ENCODE measurements at places on chromosomes 2 and 18.

GRCh38 chr2:18154259-18154658 is 275.8 kb downstream of the KCNS3 start:
- no peak for DNase-seq

GRCh38 chr18:66916834-66917233 is 312.9 kb upstream of the CDH19 start:
- DNase-seq, result no peak

DNA sequence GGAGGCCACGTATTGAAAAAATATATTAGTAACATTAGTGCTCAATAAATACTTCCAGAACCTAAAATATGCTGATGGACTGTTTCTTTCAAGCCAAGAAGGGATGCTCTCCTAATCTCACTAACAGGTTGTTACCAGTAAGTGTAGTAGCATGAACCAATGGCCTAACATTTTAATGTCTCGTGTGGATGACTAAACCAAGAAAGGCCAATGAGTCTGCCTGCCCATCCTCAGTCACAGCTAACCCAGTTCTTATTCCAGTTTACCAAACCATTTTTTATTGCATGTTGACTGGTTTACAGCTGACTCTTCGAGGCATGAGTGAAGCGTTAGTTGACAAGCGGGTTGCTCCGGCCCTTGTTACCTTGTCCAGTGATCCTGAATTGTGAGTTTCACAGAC is 45.1 kb upstream of the TNFRSF11A start:
- no peak for DNase-seq

DNA sequence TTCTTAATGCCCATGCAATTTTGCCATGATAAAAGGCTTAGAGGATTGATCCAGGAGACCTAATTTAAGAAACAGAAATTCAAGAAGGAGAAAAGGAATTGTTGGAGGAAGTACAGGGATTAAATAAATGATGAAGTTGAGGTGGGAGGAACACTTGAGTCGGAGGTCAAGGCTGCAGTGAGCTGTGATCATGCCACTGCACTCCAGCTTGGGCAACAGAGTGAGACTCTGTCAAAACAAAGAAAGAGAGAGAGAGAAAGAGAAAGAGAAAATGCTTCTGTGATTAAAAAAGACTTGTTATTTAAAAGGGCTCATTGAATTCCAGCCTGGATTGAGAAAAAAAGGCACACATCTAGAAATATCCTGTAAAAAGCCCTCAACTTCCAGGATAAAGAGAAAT is 123.2 kb downstream of the B3GNT2 start:
- peak; percentile 49 for DNase-seq

DNA sequence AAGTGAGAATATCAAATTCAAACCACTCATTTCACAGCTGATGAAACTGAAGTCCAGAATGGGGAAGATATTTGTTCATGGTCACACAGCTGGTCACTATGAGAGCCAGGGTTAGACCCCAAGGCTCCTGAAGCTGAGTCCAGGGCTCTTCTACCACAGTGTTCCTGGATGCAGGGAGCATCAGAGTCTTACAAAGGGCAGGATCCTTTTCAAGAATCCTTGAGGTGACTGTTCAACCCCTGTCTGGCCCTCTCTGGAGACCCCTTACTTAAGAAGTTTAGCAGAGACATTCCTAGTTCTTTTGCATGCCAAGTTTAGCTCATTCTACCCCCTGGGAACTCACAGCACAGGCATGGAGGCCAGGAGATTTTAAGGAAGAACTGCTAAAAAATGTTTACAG is 15.7 kb downstream of the PROKR1 start:
- DNase-seq, result no peak

DNA sequence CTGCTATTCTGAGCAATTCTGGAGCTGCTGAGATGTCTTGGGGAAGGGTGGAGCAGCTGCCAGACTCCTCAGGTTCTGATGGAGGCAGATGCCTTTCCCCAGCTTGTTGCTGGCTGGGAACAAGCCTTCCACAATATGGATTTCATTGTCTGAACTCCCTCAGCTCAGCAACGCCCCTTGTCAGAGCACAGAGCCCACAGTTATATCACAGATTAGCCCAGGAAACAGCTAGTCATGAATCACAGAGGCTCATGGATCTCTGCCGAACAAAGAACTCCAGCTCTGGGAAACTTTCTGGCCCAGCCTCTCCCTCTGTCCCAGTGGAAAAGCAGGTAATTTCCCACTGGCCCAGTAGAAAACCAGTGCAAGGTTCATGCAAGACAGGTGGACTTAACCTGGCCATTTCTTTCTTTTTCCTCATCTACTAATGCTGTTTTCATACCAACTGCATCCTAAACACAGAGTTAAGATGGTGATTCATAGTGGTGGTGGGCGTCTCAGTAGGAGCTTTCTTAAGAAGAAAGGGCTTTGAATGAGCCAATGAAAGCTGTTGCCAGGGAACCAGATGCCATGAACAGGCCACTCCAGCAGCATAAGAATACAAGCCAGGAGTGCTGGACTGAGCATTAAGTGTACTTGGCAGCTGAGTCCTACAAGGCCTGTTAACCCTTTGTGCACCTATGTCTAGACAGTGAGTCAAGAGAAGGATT is 8.7 kb upstream of the KIAA2012 start:
- DNase-seq, result no peak

DNA sequence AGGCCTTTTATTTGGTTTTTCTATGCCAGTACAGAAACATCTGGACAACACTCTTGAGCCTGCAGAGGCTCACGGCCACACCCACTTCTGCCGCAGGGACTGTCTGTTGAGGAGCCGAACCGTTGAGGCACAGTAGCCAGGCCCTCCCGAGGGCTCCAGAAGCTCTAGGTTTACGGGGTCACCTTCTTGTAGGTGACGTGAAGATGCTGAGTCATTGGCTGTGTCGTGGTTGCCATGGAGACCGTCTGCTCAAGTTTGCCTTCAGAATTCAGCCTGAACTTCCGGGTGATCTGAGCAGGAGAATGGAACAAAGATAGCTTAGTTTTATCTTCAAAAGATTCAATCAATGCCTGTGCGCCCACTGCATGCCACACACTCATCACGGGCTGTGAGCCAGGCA is 25.9 kb downstream of the BOK start:
- no peak for DNase-seq

DNA sequence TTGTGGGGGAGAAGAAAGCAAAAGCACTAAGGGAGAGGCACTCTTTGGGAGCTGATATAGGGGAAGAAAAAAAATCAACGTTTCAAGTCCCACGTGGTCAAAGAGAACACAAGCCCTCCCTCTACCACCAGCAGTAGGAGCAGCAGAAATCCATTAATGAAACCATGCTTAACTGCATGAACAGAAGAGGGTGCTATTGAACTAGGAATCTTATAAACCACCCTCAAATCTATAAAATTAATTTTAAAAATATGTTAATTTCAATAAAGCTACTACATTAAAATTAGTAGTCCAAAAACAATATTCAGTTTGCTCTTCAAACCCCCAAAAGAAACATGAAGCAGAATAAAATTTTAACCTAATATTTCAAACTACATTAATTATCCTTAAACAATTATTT is 147.8 kb downstream of the TMEM18 start:
- no peak for DNase-seq

GRCh38 chr2:28648671-28649395 is 102.8 kb upstream of the PPP1CB start:
- no peak for DNase-seq

GRCh38 chr2:21250673-21251072 is 126.9 kb downstream of the TDRD15 start:
- DNase-seq, result no peak

DNA sequence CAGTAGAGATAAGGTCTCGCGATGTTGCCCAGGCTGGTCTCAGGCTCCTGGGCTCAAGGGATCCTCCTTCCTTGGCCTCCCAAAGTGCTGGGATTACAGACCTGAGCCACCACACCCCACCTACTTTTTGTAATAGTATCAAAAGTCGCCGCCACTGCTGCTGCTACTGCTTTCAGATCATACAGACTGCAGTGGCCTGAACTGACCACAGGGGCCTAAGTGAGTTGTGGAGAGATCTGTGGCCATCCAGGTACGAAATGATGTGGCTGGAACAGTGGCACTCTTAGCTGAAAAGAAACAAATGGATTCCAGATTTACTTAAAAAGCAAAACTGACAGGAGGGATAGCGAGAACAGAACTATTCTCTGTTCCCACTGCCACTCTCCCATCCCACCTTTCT is 32.9 kb upstream of the POMC start:
- DNase-seq, result peak; percentile 55

- DNase-seq, result no peak
These were observed 963.6 kb downstream of the SOCS6 start for GRCh38 chr18:71252351-71252865.

DNA sequence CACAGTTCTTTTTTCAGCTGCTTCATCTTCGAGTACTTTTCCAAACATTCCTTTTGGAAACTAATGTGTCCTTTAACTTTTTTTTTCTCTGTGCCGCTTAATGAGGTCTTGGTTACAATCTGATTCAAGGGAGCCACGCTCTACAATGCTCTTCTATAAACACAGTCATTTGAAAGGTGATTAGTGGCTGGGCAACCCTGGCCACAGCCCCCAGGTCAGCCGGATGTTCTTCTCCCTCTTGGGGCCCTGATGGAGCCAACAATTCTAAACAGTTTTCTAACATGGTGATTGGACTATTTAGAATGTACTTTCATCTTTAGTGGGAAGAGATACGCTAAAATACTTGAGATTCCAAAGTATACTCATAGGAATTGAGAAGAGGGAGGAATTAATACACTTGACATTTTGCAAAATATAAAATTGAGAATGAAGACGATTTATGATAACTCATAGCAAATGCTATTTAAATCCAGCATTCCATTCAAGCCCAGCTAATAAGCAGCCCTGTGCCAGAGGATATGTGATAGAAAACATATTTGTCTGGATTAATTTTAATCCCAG is 83.7 kb upstream of the MBOAT2 start:
- DNase-seq, result no peak

DNA sequence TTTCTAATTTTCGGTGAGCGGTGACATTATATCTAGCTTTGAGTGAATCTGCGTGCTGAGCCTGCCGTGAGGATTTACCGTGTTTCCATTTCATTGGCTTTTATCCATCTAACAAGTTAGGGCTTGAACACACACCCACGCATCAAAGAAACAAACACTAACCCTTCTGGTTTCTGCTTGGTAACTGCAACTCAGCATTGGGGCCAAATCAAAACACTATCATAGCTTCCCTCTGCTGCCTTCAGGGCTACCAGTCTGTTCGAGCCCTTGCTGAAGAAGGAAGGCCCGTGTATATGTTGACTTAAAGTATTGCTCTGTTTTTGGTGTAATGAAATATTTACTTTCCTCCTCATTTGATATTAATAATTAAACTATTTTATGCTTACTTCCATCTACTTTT is 227.2 kb downstream of the PHLPP1 start:
- DNase-seq, result no peak

GRCh38 chr2:212536817-212537725 is 1.5 kb downstream of the ERBB4 start:
- peak; percentile 60 for DNase-seq

DNA sequence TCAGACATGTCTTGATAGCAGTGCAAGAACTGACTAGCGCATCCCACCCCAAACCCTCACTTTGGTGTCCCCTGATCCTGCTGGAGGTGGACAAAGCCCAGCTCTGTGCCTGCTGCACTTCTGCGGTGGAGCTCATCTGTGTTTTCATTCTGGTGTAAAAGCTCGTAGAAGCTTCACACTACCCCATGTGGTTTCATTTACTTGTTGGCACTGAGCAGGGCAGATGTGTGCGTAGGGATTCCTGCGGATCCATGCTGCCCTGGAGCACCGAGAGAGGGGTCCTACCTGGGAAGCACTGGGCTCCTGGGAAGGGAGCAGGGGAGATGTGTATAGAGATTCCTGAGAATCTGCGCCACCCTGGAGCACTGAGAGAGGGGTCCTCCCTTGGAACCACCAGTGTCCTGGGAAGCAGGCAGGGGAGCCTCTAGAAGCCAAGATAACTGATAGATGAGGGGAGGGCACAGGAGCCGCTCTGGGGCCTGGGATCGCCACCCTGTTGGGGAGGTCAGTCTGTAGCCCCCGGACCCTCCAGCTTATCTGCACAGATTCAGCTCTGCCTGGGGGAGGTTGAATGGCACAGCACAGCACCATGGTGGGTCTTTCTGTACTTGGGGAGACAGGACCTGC is 106.9 kb upstream of the OTOS start:
- no peak for DNase-seq

- no peak for DNase-seq
These were observed 21.0 kb upstream of the MCFD2 start for GRCh38 chr2:46936566-46936965.

DNA sequence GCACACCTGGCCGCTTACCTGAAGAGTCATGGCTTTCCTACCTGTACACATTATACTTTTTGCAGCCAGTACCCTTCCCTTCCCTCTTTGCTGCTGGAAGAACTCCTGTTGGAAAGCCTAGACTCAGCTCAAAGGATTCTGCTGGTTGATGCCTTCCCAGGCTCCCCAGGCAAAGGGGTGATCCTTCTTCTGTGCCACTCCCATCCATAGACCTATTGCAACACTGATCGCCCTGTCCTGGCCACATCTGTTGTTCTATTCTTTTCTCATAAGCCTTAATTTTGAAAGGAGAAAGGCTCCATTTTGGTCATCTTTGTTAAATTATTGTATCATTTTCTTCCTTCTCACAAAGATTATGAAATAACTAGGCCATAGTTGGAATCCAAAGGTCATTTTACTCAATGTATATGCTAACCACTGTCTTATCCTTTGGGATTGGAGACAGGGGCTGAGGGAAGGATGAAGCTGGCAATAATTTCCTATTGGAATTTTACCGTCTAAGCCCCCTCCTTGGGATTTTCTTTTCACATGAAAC is 3.4 kb upstream of the PRKCE start:
- DNase-seq, result no peak

- no peak for DNase-seq
These were observed 213.7 kb upstream of the FOSL2 start for GRCh38 chr2:28178946-28179345.

GRCh38 chr2:120680136-120680761 is 55.4 kb upstream of the GLI2 start:
- peak; percentile 94 for DNase-seq

DNA sequence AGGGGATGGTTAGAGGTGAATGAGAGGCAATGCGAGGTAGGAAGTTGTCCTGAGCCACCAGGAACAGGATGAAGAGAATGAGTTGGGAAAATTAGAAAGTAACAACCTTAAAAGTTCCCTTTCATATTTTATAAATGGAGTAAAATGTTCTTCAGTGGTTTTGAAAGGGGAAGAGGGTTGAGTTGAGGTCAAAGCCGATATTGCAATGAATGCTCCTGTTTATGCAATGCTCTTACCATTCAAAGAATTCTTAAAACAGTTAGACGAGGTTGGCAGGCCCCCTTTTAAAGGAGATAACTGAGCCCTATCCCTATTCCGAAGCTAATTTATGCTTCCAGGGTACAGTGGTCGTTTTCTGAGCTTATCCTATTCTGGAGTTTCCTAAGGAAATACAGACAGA is 2110.3 kb upstream of the CELF4 start:
- no peak for DNase-seq
